ENCODE measurements at places on chromosomes 4 and X.
A peak's percentile ranks its signal among the peaks of the same experiment; 100 is the strongest.

GRCh38 chrX:82666355-82666754 lies 841.7 kb upstream of the POU3F4 start:
- no peak for DNase-seq

GRCh38 chr4:57373991-57374390 lies 263.8 kb upstream of the IGFBP7 start:
- DNase-seq = no peak

- no peak for DNase-seq
These were observed 79.2 kb upstream of the ATOH1 start for GRCh38 chr4:93749292-93749761.

GRCh38 chr4:8372506-8372905 lies 68.0 kb downstream of the ACOX3 start:
- DNase-seq = no peak

DNA sequence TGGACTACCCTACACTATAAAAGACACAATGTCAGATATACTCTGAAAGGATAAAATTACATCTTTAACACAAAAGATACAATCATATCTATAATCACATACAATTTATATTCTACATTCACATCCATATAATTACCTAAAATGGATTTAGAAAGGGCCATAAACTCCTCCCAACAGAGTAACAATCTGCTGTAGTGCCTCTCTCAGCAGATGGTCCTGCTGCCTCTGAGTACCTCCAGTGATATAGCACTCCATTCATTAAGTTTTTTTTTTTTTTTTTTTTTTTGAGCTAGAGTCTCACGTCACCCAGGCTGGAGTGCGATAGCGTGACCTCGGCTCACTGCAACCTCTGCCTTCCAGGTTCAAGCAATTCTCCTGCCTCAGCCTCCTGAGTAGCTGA lies 7.4 kb downstream of the ANKRD37 start:
- DNase-seq = no peak

DNA sequence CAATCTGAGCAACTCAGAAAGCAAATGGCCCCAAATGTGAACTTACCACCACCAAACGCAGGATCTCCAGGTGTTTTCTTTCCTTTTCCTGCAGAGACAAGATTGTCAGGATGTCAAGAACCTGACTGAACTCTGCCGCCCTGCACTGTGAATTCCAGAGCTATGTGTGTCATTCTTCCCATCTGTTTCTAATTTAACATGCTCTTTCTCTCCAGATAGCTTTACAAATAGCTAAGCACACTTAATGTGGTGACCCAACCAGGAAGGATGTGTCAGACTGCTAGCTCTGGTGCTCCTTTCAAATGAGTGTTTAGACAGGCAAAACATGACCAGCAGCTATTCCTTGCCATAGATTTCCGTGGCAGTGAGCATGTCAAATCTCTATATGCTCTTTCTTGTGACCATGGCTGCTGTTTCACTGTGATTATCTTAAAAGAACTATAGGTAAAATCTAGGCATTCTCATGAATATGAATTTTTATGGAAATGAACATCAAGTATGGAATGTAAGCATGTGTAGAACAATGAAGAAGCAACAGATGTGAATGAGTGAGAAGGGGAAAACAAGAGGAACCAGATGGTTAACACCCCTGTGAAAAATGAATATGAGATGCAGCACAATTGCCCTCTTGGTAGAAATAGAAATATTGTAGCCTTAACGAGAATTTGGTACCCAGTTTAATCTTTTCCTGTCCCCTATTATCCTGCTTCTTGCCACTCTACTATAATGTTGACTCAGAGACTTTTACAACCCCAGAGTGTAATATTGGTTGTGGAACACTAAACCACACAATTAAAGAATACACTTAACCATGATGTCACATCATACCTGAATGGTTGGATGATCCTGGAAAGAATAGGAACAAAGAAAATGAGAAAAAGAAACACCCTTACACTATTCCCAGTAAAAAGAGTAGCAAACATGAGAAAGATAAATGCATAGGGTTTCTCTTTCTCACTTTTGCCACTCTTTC lies 247.8 kb upstream of the DKK2 start:
- no peak for DNase-seq

- DNase-seq = no peak
These were observed 6.9 kb upstream of the VEGFC start for GRCh38 chr4:176799653-176800052.

- DNase-seq = no peak
These were observed 280.6 kb downstream of the PPP3CA start for GRCh38 chr4:101066626-101067170.

DNA sequence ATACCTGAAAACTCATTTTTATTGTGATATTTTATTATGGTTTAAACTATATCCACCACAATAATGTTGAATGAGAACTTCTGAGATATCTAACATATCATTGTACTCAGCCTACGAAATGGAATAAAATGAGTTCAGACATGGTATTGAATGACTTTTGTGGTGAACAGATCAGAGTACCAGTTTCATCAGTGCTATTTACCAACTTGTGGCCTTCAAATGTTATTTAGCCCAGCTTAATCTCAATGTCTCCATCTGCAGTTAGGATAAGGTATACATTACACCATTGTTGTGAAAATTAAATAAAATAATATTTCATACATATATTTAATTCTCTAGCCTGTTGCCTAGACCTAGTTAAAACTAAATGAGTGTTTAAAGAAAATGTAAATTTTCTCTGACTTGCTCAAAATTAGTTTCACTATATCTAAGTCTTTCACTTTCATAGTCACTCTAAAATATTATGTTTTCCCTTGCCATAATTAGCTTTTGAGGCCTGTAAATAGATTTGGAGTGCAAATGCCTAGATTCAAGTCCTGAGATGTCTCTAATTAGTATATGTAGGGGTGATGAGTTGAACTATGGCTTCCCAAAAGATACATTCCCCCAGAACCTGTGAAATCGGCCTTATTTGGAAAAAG lies 594.2 kb downstream of the STPG2 start:
- no peak for DNase-seq

GRCh38 chrX:11535156-11535919 lies 130.4 kb downstream of the ARHGAP6 start:
- no peak for DNase-seq

- no peak for DNase-seq
These were observed 48.0 kb upstream of the PDLIM5 start for GRCh38 chr4:94403751-94404150.

DNA sequence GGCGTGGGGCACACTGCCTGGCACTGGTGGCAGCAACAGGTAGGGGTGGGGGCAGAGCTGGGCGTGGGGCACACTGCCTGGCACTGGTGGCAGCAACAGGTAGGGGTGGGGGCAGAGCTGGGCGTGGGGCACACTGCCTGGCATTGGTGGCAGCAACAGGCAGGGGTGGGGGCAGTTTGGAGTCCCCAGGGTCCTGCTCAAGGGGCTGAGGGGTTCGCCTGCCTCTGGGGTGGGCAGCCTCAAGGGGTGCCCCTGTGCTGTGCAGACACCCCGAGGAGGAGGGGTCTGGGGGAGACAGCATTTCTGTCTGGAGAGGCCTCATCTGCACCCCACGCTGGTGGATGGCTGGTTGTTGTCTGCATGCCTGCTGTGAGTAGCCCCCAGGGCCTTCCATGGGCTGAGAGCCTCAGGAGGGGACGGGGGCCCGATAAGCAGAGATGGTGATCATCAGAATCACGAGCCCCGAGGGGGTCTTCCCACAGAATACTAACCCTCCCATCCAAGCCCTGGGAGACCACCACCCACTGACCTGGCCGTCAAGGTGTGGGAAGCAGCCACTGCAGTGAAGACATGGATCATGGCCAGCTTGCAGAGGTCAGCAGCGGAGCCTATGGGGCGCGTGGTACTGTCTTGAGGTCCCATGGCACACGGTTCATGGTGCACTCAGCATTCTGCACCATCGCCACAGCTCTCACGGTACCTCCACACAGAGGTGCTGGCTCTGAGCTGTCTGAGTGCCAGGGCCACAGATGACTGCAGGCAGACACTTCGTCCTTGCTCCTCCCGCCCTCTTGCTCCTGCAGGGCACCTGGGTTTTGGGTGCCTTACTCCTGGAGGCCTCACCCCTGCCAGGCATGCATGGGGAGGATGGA lies 21.5 kb downstream of the NAT8L start:
- no peak for DNase-seq

GRCh38 chr4:102036619-102037376 lies 246.3 kb downstream of the BANK1 start:
- DNase-seq = peak; percentile 20

DNA sequence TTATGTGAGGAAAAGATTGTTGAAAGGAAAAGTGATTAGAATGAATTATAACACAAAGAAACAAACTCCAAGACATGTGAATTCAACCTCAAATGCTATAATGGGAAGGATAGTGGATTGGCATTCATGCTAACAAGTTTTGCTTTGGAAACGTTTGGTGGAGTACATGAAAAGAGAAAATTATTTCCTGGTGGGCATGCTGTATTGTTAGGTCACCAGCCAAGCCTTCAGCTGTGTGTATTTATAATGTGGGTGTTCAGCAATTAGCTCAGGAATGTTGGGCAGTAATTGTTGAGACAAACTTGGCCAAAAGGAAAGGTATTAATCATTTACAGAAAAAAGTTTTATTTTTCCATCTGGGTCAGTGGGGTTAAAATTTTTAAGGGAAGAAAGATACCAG lies 198.9 kb upstream of the ARSJ start:
- DNase-seq = no peak

DNA sequence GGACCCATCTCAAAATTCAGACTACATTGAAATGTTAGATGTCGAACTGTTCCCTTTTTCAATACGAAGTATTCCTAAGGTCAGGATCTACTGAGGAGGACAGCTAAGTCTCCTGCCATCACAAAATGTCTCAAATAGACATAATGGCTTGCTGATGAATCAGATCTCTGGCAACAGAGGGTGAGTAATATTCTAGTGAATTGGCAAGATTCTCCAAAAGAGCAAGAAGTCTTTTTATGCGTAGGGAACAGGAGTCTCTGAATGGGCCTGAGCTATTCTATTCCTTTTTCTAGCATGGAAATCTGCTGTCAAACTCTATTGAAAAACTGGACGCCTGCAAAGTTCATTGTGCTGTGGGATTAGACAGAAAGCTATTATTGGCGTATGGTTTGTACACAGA lies 145.4 kb downstream of the FNIP2 start:
- DNase-seq = no peak

DNA sequence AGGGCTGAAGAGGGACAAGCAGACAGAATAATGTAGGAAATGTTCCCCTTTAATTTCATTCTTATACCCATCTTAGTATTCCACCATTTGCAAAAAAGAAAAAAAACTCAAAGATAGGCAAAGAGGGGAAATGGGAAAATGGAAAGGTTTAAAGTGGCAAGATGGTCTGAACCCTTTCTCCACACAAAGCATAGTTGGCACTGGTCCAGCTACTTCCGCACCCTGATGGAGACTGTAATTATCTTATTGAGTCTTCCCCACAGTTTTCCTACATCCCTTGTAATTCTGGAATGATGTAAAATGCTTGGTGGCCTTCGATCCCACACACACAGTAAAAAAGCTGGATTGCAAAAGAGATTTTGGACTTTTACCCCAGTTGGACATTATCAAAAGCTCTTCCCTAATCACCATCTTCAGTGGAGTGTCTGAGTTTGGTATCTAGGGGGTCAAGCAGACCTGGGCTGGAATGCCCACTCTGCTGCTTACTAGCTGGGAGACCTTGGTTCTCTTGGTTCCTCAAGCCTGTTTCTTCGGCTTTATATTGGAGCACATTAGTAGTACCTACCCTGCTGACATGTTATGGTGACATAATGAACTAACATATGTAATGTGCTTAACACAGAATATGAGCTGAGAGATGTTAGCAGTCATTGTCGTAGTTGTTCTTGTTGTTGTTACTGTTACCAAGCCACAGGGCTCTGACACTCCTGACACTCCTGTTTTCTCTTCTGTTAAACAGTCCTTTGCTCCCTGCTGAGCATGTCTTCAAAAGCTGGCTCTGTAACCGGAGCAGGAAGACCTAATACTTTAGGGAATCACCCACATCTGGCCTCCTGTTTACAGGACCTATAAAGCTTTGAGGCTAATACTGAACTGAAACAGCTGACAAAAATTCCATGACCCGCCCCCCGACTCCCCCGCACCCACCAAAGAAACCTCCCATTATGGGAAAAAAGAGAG lies 4.7 kb downstream of the SRPX2 start:
- DNase-seq = no peak

DNA sequence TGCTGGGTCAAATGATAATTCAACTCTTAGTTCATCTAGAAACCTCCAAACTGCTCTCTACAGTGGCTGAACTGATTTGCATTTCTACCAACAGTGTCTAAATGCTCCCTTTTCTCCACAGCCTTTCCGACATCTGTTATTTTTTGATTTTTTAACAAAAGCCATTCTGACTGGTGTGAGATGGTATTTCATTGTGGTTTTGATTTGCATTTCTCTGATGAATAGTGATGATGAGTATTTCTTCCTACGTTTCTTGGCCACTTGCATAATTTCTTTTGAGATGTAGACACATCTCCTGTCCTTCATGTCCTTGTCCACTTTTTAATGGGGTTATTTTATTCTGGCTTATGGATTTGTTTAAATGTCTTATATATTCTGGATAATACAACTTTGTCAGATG lies 298.2 kb upstream of the ARSJ start:
- DNase-seq = no peak

GRCh38 chr4:16250661-16251365 lies 24.5 kb upstream of the TAPT1 start:
- no peak for DNase-seq

GRCh38 chr4:37827030-37827685 lies 672 bp downstream of the PGM2 start:
- no peak for DNase-seq

GRCh38 chr4:17173300-17173699 lies 274.9 kb upstream of the LDB2 start:
- no peak for DNase-seq

GRCh38 chr4:37661772-37662171 lies 24.4 kb downstream of the RELL1 start:
- no peak for DNase-seq

DNA sequence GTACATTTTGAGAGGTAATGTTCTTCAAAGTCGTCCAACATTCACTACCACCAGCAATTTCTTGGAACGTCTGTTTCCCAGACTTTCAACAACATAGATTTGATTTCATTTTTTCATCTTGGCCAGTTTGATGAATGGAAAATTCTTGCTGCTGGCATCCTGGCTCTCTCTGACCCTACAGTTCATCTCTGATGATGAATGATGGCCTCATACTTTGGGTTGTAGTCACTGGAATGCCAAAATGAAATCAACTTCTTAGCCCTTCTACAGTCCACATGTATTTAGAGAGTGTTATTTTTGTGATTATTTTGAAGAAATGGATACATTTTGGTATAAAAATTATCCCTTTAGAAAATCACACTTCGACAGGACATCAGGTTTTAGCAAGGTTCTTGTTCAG lies 8.8 kb downstream of the CHST7 start:
- DNase-seq = no peak

DNA sequence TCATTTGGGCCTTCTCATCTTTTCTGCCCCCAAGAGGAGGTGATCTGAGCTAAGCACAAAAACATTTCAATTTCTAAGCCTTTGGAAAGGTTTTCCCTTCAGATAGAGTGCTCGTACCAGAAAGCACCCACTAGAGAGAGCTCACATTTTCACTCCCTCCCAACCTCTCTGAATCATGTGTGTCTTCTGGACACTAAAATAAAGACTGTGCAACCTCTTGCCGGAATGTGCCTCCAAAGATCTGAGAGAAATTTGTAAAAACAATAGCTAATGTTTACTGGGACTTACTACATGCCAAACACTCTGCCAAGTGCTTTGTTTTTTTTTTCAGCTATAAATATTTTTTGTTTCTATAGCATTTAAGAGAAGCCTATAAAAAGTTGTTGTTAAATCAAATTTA lies 120.6 kb upstream of the LNX1 start:
- no peak for DNase-seq
